NCI-H2171 treated with DMSO at 0.1 percent for 48 hours (cell line): ENCODE measurements at places on chromosomes 4 and X.

DNA sequence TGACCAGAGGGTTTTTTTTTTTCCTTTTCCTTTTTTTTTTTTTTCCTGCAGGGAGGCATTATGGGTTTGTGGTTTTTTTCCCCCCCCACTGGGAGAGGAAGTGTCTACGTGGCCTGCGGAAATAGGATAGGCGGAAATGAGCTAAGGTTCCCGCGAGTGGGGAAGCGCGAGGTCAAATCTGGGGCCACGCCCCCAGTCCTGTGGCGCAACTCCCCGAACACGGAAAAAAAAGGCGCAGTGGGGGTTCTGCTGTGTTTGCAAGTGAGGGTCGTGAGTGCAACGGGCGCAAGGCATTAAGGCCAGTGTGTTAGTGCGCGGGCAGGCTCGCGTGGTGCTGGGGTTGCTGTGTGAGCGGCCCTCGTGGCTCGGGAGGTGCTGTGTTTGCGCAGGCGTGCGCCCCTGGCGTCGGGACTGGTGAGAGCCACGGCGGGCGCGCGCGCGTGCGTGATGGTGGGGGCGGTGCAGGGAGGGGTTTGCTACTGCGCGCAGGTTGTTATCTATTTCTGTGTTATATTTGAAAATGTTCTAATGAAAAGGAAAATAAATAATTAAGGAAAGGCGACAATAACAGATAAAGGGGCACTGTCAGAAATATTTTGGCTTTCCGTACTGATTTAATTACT lies 685 bp upstream of the MORF4L2 start:
- DNase-seq: peak; percentile 82

DNA sequence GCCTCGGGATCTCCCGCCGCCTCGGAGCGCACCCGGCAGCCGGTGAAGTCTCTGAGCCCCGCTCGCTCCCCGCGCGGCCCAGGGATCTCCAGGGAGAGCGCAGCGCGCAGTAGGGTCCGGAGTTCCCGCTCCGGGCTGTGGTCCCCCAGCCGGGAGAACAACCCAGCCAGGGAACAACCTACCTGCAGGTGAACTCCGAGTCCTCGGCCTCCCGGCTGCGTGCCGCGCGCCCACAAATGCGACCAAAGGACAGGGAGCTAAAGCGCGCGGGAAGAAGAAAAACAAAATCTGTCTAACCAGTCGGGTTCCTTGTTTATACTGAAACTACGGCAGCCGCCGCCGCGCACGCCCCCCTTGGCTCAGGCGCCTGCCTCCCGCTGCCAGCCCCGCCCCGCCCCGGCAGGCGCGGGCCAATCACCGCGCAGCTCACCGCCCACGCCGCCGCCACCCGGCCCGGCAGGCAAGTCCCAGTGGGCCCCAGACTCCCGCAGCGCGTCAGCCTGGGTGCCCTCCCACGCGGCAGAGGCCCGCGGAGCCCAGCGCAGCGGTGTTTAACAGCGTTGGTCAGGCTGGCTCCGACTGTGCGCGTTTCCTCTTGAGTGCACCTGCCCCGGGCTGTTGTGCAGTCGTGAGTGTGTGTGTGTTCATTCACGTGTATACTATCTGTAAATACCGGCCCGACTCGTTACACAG lies at the start of gene RASGEF1B:
RASGEF1B (minus strand) TSS at position 320 of the 693 bp plus-strand sequence. CDS start 12,399 bp downstream, outside the sequence.
- DNase-seq: peak; percentile 82

GRCh38 chr4:101807351-101807750 lies 16.8 kb downstream of the BANK1 start:
- DNase-seq: no peak

DNA sequence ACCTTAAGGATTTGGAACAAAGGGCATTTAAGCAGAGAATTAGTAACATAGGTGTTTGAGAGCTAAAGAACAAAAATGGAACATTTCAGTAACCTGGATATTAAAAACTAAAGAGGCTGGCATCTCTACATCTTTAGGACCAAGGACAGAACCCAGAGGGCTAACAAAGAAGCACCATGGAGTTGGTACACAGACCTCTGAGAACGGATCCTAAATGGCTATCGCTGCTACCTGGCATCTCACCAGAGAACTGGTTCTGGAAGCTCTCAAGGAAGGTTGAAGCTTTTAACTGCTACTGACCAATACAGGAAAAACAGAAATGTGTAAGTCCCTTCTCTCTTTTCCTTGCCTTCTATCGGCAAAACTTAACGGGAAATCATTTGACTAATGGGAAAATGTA lies 118.4 kb upstream of the TLL1 start:
- DNase-seq: no peak

DNA sequence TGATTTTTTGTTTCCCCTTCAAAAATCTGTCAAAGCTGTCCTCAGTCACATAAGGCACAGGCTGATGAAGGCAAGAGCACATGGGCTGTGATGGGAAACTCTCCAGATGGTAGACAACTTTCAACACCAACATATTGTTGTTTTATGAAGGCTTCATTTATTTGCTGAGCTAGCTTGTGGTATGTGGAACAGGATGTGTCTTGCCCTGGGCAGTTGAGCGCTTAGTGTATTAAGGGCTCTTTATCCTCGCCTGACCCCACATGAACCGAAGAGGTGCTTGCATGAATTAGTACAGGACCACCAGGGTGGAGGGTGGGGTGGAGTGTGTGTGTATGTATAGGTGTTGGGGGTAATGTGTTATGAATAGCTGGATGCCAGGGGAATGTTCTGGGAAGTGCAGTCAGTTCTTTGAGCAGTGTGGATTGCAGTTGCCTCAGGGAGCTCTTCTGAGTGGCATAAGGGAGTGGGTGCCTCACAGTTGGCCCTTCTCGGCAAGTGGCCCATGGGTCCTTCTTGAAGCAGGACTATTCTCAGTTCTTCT lies 103.1 kb downstream of the PHEX start:
- peak; percentile 56 for DNase-seq

DNA sequence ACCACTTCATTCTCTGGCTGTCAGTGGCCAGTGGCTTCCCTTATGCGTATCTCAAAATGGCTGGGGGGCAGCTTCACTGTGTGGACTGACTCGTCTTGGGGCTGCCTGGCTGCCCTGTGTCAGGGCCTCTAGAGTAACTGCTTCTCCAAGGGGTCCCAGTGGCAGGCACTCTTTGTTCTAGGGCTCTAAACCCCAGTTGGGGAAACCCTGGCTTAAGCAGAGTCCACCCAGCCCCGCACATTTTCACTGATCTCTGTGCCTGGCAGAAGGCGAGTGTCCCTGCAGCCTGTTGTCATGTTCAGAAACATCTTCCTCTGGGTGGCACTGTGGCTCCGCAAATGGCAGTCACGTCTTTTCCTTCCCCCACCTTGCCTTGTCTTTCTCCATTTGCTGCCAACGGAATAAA lies 59.7 kb downstream of the NBDY start:
- DNase-seq: no peak

DNA sequence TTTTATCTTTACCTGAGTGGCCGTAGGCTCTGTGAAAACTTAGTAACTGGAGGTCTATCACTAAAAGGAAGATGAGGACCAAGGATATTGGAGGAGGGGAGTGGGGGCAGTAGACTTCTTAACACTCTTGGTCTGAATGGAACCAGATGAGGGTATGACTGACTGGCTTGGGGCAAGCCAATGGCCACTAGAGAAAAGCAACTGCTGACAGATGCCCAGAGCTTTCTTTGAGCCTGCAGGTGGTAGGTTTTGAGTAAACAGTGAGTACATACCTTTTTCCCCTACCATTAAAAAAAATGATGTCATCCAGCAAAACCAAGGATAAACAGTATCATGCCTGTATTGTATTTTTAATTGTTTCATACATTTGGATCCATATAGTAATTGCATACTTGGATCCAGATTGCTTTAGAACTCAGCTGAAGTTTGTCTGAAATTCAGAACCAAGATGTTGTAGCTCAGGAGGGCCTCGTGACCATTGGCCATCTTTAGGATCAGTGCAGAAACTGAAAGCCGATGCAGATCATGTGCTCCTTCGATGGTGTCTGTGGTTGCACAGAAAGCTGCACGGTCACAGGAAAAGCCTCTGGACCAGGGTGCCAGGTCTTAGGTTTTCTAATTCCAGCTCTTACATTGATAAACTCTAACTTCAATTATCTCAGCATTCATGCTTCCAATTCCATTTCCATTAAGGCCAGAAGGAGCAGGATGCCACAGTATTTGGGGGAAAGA lies 131.0 kb downstream of the PDGFRA start:
- no peak for DNase-seq

DNA sequence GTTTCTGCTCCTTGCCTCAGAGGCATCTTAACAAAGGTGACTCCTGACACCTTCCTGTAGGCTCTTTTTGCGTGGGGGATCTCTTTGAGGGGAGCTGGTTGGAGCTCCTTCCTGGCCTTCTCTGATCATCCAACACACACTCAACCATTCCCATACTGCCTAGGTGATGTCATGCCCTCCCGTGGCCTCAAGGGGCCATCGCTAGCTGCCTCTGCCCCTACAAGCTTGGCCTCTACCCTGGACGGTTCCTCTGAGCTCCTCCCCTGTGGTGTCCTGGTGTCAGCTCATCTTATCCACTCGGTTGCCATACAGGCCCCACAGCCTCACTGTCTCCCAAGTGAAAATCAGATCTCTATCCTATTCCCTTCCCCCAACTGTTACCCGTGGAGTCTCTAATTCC lies 13.7 kb upstream of the ZNF185 start:
- DNase-seq: no peak

DNA sequence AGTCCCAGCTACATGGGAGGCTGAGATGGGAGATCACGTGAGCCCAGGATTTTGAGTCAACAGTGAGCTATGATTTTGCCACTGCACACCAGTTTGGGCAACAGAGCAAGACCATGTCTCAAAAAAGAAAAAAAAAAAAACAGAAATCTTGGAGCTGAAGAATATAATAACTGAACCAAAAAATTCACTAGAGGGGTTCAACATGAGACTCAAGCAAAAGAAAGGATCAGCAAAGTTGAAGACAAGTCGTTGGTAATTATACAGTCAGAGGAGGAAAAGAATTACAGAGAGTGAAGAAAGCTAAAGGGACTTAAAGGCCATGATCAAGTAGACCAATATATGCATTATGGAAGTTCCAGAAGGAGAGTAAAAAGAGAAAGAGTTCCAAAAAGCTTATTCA lies 26.9 kb downstream of the SHROOM4 start:
- no peak for DNase-seq

- DNase-seq: no peak
Observed at GRCh38 chr4:107212565-107212964, 176.5 kb upstream of the DKK2 start.

DNA sequence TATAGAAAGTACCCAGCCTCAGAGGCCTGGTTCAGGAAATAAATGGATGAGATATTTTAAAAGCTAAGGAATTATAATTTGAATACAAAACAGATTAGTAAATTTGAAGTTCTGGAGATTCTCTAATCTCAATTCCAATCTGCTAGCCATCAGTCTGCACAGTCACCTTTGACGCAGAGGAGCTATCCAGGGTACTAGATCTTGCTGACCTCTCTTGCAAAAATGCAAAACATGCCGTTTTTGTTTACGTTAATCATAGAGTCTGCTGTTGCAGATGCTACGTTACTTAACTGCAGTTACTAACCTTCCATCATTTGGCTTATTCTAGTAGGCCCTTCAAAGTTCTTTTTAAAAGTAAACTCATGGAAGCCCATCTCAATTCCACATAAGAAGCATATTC lies 10.4 kb downstream of the CCSER1 start:
- no peak for DNase-seq

- no peak for DNase-seq
Observed at GRCh38 chrX:105527759-105528158, 294.6 kb upstream of the NRK start.

DNA sequence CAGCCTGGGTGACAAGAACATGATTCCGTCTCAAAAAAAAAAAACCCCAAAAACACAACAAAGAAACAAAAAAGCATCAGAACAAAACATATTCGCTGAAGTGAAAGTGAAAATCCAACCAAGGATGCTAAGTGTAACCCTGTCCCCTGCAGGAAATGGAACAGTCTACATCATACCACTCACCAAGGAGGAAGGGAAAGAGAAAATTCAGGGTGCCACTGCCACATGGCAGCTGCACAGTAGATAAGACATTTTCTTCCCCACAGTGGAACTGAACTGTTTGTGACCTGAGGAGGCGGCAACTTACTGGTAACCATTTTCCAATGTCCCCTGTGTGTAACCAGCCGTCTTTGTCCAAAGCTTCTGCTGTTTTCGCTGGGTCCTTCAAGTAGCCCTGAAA lies 28.2 kb upstream of the CENPU start:
- DNase-seq: no peak

DNA sequence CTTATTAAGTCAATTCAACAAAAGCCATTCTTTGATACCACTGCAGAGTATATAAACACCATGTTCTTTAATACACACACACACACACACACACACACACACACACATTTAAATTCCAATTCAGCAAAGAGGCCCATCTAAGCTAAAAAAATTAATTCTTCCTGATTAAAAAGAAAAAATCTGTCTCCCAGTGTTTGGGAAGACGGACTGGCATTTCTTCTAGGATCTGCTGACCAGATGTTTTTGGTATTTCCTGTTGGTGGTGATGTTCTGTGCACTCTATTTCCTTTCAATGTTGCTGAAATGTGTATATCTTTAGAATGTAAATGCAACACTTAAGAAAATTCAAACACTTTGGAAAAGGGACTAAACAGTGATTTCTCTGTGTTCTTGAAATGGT lies 243.8 kb downstream of the THOC2 start:
- DNase-seq: no peak

DNA sequence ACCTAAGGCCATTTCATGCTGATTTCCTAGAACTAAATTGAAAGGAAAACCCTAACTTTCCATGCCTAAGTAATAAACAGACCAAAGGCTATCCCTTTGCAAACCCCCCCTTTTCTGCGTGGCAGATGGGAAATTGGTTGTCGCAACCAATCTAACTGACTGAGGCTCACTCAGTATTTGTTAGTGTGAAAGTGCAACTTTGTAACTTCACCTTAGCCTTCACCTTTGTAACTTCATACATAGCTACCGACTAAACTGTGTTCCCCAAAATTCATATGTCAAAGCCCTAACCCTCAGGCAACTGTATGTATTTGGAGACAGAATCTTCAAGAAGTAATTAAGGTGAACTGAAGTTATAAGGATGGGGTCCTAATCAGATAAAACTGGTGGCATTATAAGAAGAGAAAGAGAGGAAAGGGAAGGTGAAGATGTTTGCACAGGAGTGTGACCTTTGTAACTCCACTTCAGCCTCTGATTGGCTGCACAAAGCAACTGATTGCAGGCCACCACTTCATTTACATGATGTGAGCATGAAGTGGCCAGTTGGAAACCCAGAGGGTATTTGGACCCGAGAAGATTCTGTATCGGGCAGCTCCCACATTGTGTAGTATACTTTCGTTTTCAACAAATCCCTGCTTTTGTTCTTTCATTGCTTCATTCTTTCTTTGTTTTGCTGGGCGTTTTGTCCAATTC lies 4.9 kb upstream of the TMEM33 start:
- DNase-seq: no peak
